ENCODE measurements at places on chromosomes 5 and 9.

GRCh38 chr5:36481454-36482120 is 124.8 kb upstream of the SLC1A3 start:
- no peak for DNase-seq

- no peak for DNase-seq
These were observed 72.9 kb upstream of the SPTLC1 start for GRCh38 chr9:92187989-92188714.

DNA sequence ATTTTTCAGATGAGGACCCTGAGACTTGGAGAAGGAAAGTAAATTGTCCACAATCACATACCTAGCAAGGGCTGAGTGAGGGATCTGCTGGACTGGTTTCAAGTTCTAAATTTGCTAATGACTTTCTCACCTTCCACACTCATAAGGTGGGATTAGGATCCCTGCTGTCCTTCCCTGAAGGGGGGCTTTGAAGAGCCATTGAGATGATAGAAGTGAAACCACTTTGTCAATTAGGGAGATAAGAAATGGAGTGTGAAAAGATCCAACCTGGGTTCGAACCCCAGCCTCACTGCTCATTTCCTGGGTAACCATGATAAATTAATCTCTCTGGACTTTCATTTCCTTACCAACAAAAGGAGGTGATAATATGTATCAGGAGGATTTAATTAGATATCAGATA is 32.7 kb upstream of the FOXE1 start:
- DNase-seq, result no peak

GRCh38 chr5:118007262-118007661 is 981.1 kb downstream of the DTWD2 start:
- no peak for DNase-seq

DNA sequence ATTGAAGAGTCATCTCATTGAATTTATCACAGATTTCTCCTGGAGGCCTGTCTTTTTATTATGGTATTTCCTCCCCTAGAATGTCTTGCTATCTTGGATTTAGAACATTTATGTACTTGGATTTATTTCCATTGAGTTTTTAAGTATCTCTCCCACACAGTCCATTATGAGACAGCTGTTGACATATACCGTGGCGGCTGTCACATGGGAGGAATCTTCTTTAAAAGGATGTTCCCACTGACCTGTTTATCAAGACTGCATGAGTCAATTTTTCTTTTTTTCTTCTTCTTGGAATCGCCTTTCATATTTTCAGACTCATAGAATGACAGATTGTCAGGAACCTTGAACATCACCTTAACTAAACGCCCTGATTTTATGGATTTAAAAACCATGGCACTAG is 2.9 kb upstream of the CAVIN4 start:
- DNase-seq, result no peak
